ENCODE measurements at places on chromosomes 13 and 19.

GRCh38 chr19:3224346-3225168, at the start of gene CELF5:
CELF5 (plus strand) TSS chr19:3224661; CDS start chr19:3224740, 79 bp downstream.
- DNase-seq: peak; percentile 84

DNA sequence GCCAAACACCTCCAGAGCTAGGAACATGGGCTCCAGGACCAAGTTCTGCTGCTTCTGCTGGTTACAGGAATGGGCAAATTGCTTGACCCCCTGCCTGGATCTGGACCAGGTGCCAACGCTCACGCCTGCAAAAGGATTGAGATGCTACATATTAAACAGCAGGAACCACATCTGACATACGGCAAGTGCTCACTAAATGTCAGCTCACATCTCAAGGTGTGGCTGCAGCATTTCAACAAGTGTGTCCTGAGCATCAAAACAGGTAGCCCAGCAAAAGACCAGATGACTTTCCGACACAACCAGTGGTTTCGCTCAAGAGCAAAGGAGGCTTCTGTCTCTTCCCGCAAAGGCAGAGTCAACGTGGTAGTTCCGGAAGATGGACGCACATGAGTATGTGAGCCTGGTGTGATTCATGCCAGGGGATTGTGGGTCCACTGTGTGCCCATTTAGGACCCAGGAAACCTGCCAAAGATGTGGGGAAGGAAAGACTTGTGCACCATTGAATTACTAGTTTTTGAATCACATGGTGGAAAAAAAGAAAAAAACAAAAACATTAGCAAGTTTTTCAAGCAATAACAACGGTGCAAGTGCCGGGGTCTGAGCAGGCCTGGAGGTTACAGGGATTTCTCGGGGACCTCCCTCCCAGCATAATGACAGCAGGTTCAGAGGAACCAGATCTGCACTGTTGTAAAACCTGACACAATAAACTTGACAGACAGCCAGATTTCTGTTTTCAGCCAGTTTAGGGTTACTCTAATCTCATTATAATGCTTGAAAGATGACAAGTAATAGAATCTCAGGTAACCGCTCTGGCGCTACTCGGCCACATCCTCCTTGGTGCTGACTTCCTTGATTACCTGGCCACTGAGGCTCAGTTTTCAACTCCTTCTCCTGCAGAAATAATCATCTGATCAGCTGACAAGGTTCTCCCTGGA, 77.9 kb downstream of the SOX1 start:
- no peak for DNase-seq

DNA sequence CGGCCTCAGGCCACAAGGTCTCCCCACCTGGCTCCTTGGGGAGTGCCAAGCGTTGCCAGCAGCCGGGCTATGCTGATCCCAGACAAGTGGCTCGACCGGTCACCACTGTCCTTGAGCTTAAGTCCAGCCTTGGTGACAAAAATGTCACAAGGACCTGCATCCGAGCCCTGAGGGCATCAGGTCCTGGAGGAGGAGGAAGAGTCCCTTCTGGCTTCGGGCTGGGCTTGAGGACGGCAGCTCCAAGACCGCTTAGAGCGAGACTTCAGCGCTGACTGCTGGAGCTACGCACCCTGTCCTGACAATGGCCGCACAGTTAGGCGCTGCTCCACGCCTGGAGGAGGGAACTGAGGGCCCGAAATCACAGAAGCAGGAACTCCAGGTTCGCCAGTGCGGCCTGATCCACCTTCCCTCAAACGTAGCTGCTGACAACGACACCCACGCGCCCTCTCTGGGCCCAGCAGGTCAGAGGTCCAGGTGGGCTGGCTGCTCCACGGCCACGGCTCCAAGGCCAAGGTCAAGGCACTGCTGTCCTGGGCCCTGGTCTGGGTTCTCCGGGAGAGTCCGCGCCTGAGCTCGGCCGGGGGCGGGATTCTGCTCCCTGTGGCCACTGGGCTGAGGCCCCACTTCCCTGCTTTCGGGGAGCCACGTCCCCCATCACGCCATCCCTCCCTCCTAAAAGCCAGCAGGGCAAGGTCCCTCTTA, 7.0 kb downstream of the SBNO2 start:
- no peak for DNase-seq

- DNase-seq: no peak
Measured at GRCh38 chr13:30338331-30338851, 31.0 kb upstream of the KATNAL1 start.

- no peak for DNase-seq
Measured at GRCh38 chr19:35011091-35011689, 11.1 kb downstream of the GRAMD1A start.

GRCh38 chr13:113412440-113412839, 40.8 kb downstream of the ADPRHL1 start:
- DNase-seq: no peak

DNA sequence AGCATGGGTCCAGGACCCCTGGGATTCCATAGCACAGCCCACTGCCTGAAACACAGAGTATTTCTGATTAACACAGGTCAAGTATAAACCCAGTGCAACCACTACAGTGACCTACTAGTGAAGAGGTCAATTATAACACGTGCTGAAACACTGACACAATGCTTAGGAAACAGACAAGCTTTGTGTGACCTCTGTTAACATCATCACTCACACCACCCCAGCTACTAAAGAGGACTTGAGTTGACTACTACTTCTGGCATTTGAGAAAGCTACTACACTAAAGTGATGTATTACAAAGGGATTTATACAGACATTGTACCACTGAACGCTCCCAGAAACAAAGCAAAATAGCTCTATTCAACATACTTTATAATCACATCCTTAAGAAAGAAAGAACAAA, 1935.9 kb upstream of the PCDH20 start:
- DNase-seq: no peak

DNA sequence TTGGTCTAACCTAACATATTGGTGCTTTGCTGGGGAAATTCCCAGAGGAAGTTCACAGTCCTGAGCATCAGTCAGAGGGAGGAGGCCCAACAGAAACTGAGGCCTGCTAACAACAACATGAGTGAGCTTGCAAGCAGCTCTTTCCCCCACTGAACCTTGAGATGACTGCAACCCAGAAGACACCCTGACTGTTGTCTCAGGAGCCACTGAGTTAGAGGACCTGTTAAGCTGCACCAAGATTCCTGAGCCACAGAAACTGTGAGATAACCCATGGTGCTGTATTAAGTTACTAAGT, 193.2 kb upstream of the UBL3 start:
- no peak for DNase-seq

GRCh38 chr13:74037762-74038161, 96.4 kb downstream of the KLF12 start:
- no peak for DNase-seq

- DNase-seq: no peak
Measured at GRCh38 chr13:82687884-82688283, 1194.4 kb downstream of the SLITRK1 start.

DNA sequence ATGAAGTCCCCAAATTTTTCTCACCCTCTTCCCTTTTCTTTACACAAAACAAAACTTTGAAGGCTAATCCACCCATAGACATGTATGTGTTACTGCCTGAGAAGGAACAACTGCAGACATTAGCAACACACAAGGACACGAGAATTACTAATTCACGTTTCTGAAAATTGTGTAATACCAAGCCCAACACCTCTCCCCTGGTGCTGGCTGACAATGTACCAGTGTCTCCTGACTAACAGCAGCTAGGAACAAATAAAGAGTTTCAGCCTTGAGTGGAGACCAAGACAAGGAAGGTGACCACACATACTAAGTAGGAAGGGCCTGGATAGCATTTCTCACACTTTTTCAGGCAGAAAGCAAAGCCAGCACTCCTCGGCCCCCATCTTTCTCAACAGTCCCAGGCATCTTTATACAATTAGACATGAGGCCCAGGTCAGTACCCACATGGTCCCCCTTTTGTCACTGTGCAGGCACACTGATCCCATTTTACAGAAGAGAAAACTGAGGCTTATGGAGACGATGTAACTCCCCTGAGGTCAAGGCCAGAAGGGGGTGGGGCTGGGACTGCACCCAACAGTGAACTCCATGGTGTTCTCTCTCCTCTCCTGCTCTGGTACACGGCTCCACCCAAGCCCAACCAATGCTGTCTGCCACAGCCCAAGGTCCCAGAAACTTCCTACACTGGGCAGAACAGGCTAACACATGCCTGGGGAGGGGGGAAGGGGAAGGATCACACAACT, 8.7 kb downstream of the BRD4 start:
- DNase-seq: no peak

DNA sequence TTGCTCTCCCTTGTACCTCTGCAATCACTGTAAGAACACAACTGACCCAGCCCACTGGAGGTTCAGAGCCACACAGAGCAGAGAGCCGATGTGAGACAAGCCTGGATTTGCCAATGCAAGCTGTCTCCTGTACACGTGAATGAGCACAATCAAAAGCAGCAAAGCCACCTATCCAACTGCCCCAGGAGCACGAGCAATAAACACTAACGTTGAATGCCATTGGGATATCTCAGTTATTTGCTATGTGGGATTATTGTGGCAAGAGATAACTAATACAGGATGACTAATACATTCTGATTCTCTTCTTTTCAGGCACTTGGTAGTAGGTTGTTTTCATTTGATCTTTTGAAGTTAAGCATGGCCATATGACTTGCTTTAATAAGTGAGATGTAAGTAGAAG, 85.2 kb upstream of the FAM216B start:
- DNase-seq: no peak

GRCh38 chr13:31199849-31200636, at the start of gene B3GLCT:
B3GLCT (plus strand) TSS chr13:31199975; CDS start chr13:31200085, 110 bp downstream.
- peak; percentile 82 for DNase-seq

- no peak for DNase-seq
Measured at GRCh38 chr13:113442354-113442984, 10.8 kb downstream of the ADPRHL1 start.

DNA sequence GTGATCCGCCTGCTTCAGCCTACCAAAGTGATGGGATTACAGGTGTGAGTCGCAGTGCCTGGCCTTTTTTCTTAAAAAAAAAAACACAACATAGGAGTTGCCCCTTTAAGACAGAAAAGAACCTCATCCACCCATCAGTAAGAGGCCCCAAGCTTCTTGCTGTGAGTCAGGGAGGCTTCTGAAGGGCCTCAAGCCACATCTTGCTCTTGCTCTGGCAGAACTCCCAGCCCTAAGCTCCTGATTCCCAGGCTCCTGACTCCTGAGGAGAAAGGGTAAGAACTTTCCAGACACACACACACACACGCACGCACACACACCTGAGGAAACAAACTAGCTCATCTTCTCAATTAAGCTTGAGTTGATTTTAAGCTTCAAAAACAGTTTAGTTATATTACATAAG, 6.9 kb downstream of the ETFB start:
- no peak for DNase-seq

GRCh38 chr13:28685114-28685513, 26.2 kb downstream of the POMP start:
- DNase-seq: no peak

DNA sequence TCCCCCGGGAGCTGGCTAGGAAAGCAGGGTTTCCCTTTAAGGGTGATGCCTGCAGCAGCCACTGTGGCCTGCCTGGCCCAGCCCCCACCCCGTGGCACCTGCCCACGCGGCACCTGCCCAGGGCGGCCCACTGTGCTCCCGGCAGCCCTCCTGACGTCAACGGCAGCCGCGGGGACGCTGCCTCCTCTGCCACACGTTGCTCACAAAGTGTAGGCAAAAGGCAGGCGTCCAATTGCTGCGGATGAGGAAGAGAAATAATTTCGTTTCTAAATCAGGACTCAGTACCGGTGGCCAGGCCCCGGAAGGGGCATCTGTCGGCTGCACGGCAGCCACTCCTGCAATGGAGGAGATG, 122.3 kb downstream of the URI1 start:
- no peak for DNase-seq

- peak; percentile 2 for DNase-seq
Measured at GRCh38 chr13:36353001-36353400, 6.8 kb upstream of the SPART start.

GRCh38 chr13:20358022-20358421, 125.9 kb upstream of the GJB6 start:
- DNase-seq: no peak

DNA sequence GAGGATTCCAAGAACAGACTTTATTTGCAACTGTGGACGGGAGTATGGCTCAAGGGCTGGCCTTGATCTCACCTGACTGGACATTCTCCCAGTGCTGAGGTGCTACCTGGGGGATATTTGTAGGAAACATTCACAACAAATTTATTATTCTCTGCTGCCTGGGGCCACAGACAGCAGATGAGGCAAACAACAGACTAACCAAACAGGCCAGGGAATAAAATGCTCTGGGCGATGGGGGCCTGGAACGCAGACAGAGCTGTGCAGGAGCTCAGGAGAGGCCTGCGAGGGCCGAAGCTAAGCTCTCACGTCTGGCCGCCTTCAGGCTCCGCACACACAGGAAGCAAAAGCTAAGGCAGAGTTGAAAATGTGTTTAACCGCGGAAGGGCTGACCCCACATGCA, 7.8 kb downstream of the PLPP2 start:
- no peak for DNase-seq

DNA sequence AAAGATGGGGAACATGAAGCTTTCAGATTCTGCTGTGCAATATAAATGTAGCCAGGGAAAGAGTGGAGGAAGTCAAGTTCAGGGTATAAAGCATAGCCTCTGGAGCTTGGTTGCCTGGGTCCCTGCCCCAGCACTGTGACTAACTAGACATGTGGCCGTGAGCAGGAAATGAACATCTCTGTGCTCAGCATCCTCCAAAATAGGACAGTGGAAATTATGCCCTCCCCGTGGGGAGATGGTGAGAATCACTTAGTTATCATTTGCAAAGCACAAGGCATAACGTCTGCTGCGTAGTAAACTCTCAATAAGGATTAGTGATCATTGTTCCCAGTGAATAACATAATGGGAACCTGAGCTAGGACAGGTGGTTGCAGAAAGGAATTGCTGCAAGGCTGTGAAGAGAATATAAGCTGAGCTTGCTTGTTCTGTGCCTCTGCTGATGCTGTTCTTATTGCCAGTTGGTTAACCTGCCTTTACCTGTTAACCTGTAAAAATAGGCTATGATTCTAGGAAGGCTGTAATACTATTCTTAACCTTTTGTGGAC, 441.0 kb downstream of the COG6 start:
- no peak for DNase-seq

DNA sequence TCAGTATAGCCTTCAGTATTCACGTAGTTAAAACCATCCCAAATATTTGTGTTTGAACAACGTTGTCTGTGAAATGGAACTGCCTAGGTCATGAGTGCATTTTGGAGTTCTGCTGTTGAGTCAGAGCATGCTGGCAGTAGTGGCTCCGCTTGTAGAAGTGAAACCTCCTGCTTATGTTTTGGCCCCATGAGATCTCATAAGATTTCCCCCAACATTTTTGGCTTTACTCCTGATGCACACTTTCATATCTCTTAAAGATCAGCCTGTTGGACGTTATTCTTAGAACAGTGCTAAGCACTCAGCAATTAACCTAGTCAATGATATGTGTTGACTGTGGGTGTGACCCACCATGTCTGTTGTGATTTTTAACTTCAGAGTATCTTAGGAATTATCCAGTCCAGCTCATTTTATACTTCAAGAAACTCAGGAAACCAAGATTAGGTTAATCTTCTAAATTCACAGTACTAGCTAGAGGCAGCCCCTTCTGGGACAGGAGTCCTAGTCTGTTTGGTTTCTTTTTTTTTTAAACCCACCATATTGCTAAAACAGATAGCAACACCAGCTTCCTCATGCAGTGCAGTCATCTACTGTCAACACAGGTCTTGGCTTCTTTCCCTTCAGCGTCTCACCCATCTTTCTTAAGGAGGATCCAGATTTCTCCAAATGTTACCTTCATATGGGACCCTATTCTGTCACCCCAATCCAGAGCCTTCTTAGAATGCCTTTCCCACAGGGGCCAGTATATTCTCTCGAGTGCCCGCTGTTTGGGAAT, 26.2 kb downstream of the RAP2A start:
- DNase-seq: peak; percentile 35

Measured in NCI-H69 (cell line).